ENCODE measurements at places on chromosomes 6 and 20.

DNA sequence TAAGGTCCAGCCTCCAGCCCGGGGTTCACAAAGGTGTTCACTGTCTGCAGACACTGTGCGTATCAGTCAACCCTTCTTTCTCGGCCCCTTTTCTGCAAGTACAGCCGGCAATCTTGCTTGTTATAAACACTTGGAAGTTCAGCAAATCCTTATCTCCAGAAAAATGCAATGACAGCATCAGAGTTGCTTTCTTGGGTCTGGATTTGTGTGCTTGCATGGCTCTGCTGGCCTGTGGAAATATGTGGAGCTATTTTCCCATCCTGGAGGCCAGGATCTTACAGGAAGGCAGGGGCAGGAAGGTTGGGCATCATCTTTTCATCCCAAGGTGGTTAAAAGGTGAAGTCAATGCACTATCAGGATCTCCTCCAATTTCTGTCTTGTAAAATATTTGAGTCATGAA is 100.3 kb downstream of the SMOC2 start:
- no peak for DNase-seq

DNA sequence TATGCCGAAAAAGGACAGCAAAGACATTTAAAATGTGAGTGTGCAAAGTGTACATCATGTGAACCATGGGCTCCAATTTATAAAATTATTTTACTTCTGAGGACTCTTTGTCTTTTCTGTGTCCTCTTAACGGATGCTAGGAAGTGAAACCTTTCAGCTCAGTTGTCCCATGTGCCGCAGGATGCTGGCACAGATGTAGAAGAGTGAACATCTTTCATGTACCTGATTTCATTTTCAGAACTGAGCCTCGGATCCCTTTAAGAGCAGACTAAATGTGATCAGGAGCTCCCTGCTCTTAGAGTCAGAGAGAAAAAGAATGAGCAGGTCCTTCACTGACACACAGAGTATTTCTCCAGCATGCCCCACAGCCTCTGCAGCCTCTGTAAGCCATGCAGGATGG is 27.6 kb upstream of the FUCA2 start:
- DNase-seq: peak; percentile 37

DNA sequence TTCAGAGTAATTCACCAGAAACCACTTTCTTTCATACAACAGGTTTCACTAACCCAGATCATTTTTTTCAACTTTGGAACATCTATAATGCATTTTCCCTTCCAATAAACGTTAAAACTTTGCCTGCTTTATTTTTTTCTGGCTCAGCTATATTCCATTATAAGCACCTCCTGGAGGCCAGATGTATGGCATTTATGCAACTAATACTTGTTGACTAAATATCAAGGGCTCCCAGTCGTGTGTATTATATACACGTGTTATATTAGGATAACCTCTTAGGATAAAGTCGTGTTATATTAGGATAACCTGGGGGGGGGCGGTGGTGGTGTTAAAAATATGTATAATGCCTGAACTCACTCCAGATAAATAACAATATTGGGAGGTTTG is 6.7 kb downstream of the OPN5 start:
- no peak for DNase-seq

DNA sequence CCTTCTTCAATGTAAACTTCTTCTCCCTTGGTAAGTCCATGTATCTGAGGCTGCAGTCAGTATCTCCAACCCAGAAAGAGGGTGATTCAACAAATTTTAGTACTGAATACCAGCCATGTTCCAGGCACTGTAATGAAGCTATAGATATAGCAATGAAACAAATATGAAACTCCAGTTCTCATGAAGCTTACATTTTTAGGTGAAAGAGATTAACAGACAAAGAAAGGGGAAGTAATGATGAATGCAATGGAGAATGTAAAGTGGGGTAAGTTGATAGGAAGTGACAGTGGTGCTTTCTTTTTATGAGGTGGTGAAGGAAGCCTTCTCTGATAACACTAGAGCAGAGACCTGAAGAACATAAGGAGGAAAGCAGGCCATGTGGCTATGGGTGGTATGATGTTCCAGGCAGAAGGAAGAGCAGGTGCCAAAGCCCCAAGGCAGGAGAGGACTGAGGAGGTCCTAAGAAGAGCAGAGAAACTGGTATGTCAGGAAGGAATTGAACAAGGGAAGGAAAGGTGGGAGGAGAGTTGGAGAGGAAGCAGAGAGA is 143.6 kb downstream of the TFAP2B start:
- DNase-seq: no peak

DNA sequence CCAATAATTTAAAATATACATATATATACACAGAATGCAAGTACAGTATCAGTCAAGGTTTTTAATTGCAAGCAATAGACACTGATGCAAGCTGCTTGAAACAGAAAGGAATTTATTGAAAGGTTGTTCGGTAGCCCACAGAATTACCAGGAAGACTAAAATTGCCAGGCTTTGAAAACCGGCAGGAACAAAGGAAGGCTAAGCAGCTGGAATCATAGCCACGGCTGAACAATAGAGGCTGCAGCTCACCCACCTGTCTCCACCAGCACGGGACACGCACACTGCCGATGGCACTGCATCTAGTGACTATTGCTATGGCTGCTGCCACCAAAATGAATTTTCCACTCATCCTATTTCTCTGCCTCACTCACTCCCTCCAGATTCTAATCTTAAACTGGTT is 22.0 kb upstream of the L3MBTL3 start:
- no peak for DNase-seq

GRCh38 chr20:34637245-34638038 is 39.5 kb downstream of the PIGU start:
- DNase-seq: no peak

DNA sequence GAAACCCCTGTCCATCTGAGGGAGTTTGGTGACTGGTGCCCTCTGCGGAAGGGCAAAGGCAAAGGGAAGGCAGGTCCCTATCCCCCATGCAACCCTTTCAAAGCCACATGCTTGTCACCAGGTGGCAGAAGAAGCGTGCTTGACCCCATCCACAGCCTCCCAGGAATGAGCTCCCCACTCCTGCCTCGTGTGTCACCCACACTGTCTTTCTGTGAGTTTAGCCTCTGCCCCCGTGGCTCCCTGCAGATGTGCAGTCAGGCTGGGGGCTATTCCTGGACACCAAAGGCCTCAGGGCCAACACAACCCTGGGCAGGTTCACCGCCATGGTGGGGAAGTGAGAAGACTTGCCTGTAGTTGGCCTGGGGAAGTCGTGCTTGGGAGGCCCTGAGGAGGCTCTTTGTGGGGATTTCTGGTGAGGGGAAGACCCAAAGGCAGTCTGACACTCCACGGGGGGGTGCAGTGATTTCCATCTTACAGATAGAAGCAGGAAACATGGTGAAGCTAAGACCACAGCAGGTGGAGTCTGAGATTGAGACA is 16.6 kb upstream of the PCMTD2 start:
- DNase-seq: no peak

GRCh38 chr6:64505312-64505711 is 869.7 kb downstream of the PHF3 start:
- DNase-seq: no peak

GRCh38 chr20:21141825-21142224 is 15.9 kb downstream of the KIZ start:
- DNase-seq: no peak

- no peak for DNase-seq
Measured at GRCh38 chr20:24360531-24360930, 108.9 kb upstream of the SYNDIG1 start.

DNA sequence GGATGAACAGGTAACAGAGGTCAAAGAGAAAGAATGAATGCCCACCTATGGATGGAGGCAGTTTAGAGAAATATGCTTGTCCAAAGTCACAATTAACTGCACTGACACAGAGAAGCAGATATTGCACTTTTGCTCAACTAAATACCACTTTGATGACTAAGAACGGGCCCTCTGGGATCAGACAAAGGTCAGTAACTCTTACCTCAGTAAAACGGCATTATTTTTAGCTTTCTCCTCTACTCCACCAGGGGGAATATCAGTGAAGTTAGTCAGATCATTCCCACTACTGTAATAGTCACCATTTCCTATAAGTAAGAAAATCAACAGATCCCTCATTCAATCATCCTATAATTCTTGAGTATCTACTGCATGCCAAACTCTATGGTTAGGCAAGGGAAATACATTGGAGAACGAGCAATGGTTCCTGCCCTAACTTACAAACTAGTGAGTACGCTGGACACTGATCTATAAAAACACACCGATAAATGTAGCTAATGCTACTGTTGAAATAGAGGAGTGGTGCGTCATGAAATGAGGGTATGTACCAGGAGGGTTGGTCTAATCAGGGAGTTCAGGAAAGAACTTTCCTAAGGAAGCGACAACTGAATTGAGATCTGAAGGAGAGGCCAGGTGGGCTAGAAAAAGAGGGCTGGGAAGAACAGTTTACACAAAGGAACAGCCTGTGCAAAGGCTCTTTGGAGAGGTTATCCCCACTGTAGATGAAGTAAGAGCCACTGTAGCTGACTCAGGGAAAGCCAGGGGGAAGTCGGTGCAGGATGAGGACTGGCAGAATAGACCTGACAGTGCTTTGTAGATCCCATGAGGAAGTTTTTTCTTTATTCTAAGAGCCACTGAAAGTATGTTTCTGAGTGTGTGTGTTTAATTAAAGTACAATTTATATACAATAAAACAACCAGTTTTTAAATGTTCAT is 9.2 kb downstream of the ECI2 start:
- no peak for DNase-seq

GRCh38 chr6:36643977-36644376 is 34.5 kb upstream of the CDKN1A start:
- no peak for DNase-seq

- no peak for DNase-seq
Measured at GRCh38 chr6:166493427-166494100, 92.9 kb downstream of the RAMACL start.

DNA sequence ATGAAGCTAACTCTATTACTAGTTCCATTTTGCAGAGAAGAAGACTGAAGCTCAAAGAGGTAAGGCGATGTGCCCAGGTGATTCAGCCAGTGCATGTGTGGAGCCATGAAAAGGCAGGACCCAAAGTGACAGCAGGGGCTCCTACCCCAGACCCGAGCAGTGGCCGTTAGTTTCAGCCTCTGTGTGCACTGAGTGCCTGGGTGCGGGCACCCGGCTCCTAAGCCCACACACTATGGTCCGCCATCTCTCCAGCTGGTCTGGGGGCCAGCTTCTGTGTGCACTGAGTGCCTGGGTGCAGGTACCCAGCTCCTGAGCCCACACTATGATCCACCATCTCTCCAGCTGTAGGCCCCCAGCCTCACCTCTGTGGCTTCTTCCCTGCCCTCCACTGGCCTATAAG is 123.5 kb upstream of the CST7 start:
- DNase-seq: no peak

GRCh38 chr20:43506238-43506637 is 1.3 kb upstream of the L3MBTL1 start:
- DNase-seq: no peak

DNA sequence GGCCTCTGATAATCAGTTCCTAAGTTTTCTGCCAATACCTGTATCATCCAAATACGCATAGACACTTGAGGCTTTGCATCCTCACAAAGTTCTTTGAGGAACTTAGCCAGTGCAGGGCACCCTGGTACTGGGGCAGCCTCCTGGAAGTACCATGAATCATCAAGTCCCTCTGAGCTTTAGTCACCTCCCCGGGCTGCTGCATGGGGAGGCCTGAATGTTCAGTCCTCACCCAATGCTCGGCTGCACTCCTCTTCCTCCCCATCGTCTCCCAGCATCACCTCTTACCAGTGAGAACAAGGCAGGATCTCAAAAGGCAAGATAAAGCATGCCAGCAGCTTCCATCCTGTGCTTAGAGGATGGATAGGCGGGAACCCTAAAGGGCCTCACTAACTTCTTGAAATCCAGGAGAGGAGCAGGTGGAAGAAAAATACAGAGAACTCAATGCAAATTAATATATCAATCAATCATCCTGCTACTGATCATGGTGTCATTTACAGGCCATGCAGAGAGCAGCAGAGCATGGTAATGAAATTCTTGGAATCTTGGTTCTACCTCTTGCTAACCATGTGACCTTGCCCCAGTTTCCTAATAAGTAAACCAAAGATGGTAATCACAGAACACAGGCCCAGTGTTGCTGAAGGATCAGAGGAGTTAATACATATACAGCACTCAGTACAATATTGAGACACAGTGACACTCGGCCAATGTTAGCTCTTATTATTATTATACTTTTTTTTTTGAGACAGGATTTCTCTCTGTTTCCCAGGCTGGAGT is 4.7 kb upstream of the CCN6 start:
- DNase-seq: no peak

- peak; percentile 87 for DNase-seq
Measured at GRCh38 chr6:25056130-25056529, 120.4 kb upstream of the RIPOR2 start.

GRCh38 chr20:53736122-53736756 is 142.6 kb upstream of the ZNF217 start:
- no peak for DNase-seq

DNA sequence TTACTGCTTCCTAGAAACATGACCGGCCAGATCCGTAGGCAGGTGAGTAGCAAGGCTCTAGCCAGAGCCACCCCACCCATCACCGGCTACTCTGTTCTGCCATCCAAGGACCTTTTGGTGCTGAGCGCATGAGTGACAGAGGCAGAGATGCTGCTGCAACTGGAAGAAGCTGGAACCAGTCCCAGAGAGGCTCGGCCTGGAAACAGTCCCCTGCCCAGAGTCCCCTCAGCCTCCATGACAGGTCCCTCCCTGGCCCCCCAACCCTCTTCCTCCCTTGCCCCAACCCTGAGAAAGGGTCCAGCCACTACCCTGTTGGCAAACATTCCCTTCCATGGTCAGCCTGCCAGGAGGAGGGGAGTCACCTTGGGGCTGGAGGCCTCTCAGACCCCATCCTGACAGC is 31.9 kb downstream of the BPIFB4 start:
- no peak for DNase-seq

DNA sequence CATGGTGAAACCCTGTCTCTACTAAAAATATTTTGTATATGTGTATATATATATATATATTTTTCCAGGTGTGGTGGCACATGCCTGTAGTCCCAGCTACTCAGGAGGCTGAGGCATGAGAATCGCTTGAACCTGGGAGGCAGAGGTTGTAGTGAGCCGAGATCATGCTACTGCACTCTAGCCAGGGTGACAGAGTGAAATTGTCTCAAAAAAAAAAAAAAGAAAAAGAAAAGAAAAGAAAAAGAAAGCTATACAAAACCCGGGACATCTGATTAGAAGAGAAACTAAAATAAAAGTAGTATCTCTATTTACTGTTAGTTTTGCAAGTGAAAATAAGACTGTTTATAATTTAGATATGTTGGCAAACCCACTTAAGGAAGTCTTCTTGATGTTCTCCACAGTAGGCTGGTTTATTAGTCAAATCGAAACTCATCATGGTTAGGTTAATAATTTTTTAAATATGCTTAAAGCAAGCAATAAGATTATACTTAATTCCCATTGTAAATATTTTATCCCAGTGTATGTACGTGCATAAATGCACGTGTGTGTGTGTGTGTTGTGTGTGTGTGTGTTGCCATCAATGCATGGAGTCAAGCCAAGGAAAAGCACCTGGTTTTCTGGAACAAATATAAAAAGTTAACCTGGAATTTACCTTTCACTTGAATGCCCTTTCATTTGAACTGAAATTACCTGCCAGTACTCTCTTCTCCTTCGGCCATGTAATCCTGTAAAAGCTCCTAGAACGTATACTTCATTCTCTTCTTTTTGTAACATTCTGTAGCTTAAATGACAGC is 7.1 kb downstream of the VNN2 start:
- no peak for DNase-seq

- no peak for DNase-seq
Measured at GRCh38 chr20:39112178-39112743, 150.1 kb downstream of the DHX35 start.

All from central memory CD4-positive, alpha-beta T cell (primary cell).